ENCODE measurements at places on chromosomes 4 and X. TPM values are rescaled to one million over a fixed set of nuclear protein-coding genes. Genes with fewer than 3 reads are reported as not detected.

FRMD7 gene
- total RNA-seq = not detected

SRPK3 gene
- not detected for total RNA-seq

NXF3 gene
- not detected for total RNA-seq

NSUN7 gene
- not detected for total RNA-seq

NDUFC1 gene
- total RNA-seq = 44.0 TPM

TBC1D9 gene
- 16.1 TPM for total RNA-seq

BEX4 gene
- total RNA-seq = 17.9 TPM

SLITRK2 gene
- total RNA-seq = not detected

ITIH6 gene
- not detected for total RNA-seq

ZMAT1 gene
- not detected for total RNA-seq

All from myometrial cell (primary cell).